ENCODE measurements at places on chromosomes 3 and 15.

DNA sequence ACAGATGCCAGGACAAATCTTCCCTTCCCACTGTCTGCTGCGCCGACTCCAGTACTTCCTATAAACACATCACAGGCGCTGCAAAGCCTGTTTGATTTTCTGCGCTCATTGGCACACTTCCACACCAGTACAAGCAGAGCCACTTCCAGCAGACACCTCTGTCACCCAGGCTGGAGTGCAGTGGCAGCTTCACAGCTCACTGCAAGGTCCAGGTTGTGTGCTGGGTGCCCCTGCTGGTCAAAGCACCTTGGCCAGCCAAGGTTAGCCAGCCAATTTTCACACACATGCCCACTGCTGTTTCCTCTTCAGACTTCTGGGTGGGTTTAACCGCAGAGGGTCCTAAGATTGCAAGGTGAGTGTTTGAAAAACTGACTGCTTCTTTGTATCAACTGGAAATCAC, 4.9 kb downstream of the CHDH start:
- no peak for DNase-seq

DNA sequence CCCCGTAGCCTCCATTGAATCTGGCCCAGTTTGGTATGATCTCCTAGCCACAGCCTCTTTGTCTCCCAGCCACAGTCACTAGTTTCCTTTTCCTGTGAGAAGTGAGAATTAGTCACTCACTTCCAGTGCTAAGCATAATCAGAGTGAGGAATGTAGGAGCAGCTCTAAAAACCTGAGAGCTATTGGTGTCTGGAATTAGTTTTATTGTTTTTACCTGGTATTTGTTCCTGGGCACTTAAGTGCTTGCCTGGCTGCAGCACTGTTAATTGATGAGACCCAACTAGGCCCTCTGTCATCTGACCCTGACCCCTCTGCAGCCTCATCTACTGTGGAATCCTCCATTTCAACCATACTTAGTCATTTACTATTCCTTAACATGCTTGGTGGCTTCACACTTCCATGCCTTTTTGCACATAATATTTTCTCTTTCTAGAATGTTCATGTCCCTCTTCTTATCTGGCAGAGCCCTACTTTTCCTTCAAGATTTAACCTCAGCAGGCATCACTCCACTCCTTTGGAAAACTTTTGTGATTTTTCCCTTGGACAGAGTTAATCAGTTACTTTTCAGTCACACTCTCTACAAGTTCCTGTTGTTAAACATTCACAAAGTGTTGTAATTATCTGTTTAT, 48.8 kb downstream of the PDE8A start:
- no peak for DNase-seq

- DNase-seq = peak; percentile 68
Observed at GRCh38 chr3:139677388-139678155, at the start of gene NMNAT3. Gene NMNAT3, minus strand, starts transcription at chr3:139677972. Its CDS starts 50,248 bp downstream, at chr3:139627724.

DNA sequence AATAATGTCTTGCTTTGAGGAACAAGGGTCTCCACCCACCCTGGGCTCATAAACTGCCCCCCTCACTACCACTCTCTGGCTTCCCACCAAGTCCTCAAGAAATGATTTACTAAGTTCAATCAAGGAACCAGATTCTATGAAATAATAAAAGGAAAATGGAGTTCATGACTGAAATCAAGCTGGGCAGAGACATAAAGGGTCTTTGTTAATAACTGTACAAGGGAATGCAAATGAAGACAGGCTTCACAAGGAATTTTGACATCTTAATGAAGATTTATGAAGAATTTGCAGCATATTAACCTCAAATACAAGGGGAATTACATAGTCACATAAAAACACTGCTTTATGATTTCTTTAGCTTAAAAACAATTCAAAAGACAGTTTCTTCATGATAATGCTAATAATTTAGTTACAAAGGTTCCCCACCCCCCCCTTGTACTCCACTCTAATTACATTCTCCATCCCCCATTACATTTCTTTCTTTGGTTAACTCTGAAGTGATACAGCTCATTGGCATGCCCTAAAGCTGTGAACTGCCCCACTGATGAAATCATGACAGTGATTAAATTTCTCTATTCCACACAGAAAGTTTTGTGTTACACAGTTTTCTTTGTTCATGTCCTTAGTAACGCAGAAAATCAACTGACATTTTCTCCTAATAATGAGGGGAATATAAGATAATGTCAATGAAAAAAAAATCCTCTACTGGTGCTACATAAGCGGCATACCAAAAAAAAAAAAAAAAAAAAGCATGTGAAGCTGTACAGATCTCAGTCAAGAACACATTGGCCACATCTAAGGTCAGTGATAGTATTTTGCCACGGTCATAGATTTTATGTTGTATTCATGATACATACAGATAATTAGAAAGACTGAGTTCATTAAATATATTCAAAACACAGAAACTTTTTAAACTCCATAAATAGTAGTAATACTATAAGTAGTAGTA, 54.4 kb downstream of the WWTR1 start:
- no peak for DNase-seq

- DNase-seq = no peak
Observed at GRCh38 chr15:47640901-47641300, 76.4 kb upstream of the SEMA6D start.

GRCh38 chr3:22371607-22372291, 620.7 kb upstream of the ZNF385D start:
- DNase-seq = no peak

DNA sequence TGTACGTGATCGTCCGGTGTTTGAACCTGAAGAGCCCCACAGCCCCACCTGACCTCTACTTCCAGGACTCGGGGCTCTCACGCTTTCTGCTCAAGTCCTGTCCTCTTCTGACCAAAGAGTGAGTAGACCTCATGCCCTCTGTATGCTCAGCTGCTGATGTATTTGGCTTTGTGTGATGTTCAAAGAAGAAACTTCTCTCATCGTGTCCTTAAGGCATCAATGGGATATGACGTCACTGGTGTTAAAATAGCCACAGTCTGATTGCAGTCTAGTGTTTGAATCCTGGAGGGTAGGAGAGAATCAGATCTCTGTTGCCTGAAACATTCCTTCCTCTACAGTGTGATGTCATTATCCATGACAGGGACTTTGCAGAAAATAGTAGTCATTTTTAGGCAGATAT, 28.1 kb downstream of the ABHD2 start:
- no peak for DNase-seq

DNA sequence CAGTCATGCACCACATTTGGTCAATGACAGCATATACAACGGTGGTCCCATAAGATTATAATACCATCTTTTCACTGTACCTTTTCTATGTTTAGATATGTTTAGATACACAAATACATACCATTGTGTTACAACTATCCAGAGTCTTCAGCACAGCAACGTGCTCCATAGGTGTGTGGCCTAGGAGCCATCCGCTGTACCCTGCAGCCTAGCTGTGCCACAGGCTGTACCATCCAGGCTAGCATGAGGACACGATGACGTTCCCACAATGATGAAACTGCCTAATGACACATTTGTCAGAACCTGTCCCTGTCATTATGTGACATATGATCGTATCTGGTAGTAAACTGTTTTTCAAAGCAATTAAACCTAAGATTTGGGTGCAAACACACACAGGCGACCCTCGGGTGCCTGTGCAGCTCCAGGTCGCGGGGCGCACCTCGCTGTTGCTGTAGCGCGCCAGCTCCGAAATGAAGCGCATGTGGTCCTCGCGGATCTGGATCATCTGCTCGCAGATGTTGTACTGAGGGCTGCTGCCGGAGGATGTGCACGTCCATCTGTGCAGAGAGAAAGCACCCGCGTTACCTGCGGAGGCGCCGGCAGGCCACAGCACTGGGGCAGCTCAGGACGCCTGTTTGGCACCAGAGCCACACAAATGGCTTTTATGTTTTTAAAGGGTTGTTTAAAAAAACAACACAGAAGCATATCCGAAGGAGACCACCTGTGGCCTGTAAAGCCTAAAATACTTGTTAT, 48.2 kb downstream of the CYFIP1 start:
- no peak for DNase-seq

DNA sequence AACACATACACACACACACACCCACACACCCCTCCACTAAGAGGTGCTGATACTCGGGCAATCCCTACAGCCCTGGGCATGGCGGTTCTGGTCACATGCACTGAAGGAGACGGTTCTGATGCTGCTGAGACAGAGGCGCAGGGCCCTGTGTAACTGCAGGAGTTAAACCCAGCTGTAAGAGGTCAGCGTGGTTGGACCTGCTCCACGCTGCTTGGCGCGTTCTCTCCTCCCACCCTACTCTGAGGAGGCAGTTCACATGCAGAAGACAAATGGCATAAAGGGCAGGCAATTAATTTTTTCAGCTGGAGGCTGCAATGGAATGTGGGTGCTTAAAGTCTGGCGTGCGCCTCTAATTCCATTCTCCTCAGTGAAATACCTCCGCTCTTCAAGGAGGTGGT, 35.2 kb downstream of the GRK7 start:
- no peak for DNase-seq

DNA sequence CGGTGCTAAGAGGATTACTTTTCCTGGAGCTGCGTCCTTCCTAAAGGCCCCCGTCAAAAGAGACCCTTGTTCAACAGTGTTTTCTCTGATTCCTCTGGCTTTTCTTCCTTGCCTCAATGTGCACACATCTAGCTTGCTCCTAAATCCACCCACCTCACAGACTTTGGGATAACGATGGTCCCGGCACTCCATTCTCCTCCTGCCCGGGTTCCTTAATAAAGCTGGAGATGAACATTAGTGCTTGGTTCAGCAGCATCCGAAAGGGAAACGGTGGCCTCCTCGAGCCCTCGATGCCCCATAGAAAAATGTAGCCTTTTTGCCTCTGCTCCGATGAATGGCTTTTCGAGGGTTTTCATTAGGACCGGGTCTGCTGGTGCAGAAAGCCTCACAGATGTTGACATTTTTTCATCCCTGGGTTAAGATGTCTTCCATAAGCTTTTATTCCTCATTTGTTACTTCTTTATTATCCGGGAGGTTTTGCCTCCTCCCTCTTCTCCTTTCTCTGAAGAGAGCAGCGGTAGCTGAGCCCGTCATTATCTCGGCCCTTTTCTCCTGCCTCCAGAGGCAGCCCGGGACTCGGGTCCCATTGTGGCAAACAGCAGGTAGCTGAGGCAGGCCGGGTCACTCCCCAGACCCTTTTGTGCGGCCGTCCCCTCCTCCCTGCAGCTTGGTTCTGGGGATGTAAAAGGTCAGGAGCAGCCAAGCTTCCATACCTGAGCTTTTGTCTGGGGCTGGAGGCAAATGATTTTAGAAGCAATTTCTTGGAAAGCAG, 64.6 kb downstream of the CPN2 start:
- DNase-seq = no peak

GRCh38 chr15:90022345-90022744, 21.2 kb downstream of the ZNF710 start:
- no peak for DNase-seq
